ENCODE measurements at places on chromosomes 4 and X. TPM values are rescaled to one million over a fixed set of nuclear protein-coding genes. Genes with fewer than 3 reads are reported as not detected.

- DNase-seq = no peak
- H3K27ac ChIP-seq = no peak overlapping the region
- no peaks in the 10 kb centered on the region for H3K27me3 ChIP-seq
- no peaks in the 10 kb centered on the region for H3K36me3 ChIP-seq
- no peak overlapping the region for H3K4me3 ChIP-seq
These were observed 310.7 kb downstream of the STK32B start for GRCh38 chr4:5361968-5362367.

DNA sequence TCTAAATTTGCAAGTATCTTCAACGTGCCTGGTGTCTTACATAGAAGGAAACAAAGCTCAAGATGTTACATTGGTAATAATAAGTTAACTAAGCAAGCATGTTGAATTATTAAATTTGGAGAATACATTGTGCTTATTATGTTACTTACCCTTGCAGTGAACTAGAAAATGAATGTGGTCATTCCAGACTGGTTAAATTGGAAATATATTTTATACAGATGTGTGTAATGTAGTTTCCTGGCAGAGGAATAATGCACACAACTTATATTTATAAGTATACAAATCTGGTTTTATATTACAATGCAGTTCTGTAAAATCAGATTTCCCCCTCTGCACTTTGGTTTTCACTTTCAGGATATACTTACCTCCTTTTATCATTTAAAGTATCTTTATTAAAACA lies 159.9 kb upstream of the SLIT2 start:
- H3K4me3 ChIP-seq = no peak overlapping the region
- peaks cover 5% of the 10 kb centered on the region for H3K27me3 ChIP-seq
- no peak for DNase-seq
- no peak overlapping the region for H3K27ac ChIP-seq
- H3K36me3 ChIP-seq = no peaks in the 10 kb centered on the region

F11 gene
- total RNA-seq = not detected

DGKK gene
- total RNA-seq = 3.5 TPM

IL21 gene
- total RNA-seq = not detected

DNA sequence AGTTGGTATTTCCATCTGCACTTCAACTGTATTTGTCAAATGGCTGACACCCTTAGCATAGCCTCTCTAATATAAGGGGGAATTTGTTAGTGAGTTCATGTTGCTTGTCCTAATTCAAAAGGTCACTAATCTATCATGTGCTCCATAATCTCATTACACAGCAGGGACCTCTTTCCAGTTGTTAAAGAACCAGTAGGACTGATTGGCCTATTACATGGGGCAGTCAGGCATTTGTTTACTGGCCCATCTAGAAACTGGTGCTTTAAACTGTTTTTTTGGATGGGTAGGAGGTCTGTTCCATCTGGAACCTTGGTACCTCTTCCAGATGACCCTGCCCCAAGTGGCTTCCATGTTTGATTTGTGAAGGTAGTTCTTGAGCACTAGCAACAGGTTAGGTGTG lies 11.4 kb downstream of the ANK2 start:
- peaks cover 25% of the 10 kb centered on the region for H3K4me1 ChIP-seq
- H3K4me3 ChIP-seq = peak overlapping the region; percentile 33
- no peak overlapping the region for H3K27ac ChIP-seq
- DNase-seq = peak; percentile 65
- no peaks in the 10 kb centered on the region for H3K27me3 ChIP-seq

- H3K36me3 ChIP-seq = no peaks in the 10 kb centered on the region
- peaks cover 3% of the 10 kb centered on the region for H3K4me1 ChIP-seq
These were observed 75.4 kb downstream of the TMEM131L start for GRCh38 chr4:153541456-153542096.

DNA sequence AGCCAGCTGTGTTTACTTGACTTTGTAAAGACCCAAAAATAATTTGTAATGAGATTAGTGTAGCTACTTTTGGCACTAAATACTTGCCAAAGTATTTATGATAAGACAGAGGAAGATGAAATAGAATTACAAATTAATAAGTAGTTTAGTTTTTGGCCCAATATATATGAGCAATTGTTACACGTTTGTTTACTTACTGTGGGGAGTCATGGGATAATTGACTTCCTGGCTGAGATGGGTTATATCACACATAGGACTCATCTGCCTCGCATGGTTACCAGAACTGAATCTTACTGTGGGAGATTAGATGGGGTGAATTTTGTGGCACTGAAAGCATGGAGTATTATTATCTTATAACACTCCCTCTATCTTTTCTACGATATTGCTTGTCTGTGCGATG lies 66.6 kb downstream of the INTS12 start:
- H3K36me3 ChIP-seq = no peaks in the 10 kb centered on the region
- no peaks in the 10 kb centered on the region for H3K27me3 ChIP-seq
- no peaks in the 10 kb centered on the region for H3K4me1 ChIP-seq
- H3K27ac ChIP-seq = no peak overlapping the region
- no peak for DNase-seq

DNA sequence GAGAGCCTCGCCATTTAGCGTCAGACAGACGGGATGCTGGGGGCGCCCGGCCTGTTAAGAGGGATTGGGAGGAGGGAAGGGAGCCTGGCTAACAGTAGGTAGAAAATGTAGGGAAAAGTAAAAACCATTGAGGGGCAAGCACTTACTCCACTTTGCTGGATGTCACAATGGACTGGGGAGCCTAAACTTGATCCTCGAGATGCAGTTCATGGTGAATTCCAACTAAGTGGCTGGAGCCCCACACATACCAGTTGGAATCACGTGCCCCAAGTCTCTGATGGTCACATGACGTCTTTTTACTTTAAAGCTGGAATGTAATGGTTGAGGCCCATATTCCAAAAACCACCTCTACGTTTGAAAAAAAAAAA lies 1.5 kb downstream of the PLS3 start:
- no peak for DNase-seq
- H3K36me3 ChIP-seq = no peaks in the 10 kb centered on the region
- H3K27me3 ChIP-seq = no peaks in the 10 kb centered on the region

DNA sequence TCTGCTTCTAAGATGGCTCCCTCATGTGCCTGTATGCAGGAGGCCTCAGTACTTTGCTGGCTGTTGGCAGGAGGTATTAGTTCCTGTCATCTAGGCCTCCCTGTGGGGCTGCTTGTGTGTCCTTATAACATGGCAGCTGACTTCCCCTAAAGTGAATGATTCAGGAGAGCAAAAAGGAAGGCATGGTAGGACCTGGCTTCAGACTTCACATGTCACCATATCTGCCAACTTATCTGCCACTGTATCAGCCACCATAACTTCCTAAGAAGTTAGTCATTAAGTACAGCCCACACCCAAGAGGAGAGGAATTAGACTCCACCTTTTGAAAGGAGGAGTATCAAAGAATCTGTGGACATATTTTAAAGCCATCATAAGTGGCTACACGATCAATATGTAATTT lies 122.5 kb downstream of the UCHL1 start:
- H3K36me3 ChIP-seq = no peaks in the 10 kb centered on the region
- peaks cover 29% of the 10 kb centered on the region for H3K27me3 ChIP-seq
- no peaks in the 10 kb centered on the region for H3K4me1 ChIP-seq
- H3K27ac ChIP-seq = no peak overlapping the region

ABCG2 gene
- total RNA-seq = 0.31 TPM

GRCh38 chrX:107565015-107565414 lies 63.3 kb upstream of the PRPS1 start:
- no peak overlapping the region for H3K4me3 ChIP-seq
- no peaks in the 10 kb centered on the region for H3K36me3 ChIP-seq
- H3K27ac ChIP-seq = no peak overlapping the region
- DNase-seq = no peak

BEX1 gene
- 144 TPM for total RNA-seq

DNA sequence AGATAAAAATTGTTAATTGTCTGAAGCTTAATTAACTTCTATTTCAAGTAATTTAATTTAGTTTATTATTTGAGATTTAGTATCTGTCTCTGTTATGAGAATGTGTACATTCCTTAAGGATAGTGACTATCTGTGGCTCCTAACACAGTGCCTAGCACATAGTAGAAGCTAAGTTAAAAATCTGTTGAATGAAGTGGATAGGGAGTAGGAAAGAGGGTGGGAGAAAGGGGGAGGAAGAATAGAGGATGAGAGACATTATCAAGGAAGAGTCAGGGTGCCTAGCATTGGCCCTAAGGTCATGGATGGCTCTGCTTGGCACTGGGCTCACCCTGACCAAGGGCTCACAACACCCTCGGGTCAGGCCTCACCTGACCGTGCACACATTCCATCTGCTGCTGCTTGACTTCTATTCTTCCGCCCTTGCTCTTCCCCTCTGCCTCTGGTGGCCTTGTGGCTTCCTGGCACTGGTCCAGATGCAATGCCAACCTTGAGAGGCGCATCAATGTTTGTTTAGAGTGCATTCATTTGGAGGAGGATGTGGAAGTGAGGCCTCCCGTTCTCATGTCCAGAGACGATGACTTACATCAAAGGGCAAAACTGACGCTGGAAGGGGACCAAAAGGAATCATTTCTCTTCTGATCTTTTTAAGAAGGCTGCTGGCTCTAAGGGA lies 42.3 kb downstream of the TRIM2 start:
- H3K27me3 ChIP-seq = no peaks in the 10 kb centered on the region
- peaks cover 28% of the 10 kb centered on the region for H3K4me1 ChIP-seq
- no peak overlapping the region for H3K4me3 ChIP-seq
- no peak for DNase-seq
- peaks cover 21% of the 10 kb centered on the region for H3K36me3 ChIP-seq

DNA sequence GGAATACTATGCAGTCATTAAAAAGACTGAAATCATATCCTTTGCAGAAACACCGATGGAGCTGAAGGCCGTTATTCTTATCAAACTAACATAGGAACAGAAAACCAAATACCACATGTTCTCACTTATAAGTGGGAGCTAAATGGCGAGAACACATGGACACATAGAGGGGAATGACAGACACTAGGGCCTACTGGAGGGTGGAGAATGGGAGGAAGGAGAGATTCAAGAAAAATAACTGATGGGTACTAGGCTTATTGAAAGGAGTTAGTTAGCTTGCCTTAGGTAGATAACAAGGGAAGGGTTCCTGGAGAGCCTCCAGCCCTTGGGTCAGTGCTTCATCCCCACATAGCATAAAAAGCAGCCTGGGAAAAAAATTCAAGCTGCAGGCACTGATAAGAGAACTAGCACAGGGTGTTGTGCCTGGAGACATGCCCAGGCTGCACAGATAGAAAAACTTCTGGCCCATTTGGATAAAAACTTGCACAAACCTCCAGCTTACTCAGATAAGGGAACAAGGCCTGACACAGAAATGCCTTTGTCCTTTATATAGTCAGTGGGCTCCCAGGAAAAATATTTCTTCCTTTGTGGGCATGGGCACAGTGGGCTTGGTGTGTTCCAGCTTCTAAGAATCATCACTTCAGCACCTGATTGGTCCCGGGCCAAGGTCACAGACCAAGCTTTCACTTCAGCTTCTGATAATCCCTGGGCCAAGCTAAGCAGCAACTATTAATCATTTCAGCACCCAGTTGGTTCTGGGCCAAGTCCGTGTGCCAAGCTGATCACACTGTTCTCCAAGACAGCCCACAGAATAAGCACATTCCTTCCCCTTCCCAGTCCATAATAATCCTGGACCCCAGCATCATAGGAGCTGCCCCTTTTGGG lies 23.1 kb upstream of the PWWP3B start:
- H3K4me3 ChIP-seq = no peak overlapping the region
- no peaks in the 10 kb centered on the region for H3K4me1 ChIP-seq
- H3K27me3 ChIP-seq = no peaks in the 10 kb centered on the region
- DNase-seq = no peak
- no peak overlapping the region for H3K27ac ChIP-seq

GRCh38 chr4:1880332-1880731 lies 9.1 kb downstream of the NSD2 start:
- H3K27me3 ChIP-seq = no peaks in the 10 kb centered on the region
- H3K4me1 ChIP-seq = no peaks in the 10 kb centered on the region
- H3K27ac ChIP-seq = peak overlapping the region; percentile 21
- peaks cover 7% of the 10 kb centered on the region for H3K36me3 ChIP-seq
- no peak overlapping the region for H3K4me3 ChIP-seq
- DNase-seq = no peak

- no peaks in the 10 kb centered on the region for H3K27me3 ChIP-seq
- no peak overlapping the region for H3K4me3 ChIP-seq
- no peak for DNase-seq
- H3K27ac ChIP-seq = no peak overlapping the region
These were observed 672.9 kb downstream of the ADGRL3 start for GRCh38 chr4:61872983-61873382.

DNA sequence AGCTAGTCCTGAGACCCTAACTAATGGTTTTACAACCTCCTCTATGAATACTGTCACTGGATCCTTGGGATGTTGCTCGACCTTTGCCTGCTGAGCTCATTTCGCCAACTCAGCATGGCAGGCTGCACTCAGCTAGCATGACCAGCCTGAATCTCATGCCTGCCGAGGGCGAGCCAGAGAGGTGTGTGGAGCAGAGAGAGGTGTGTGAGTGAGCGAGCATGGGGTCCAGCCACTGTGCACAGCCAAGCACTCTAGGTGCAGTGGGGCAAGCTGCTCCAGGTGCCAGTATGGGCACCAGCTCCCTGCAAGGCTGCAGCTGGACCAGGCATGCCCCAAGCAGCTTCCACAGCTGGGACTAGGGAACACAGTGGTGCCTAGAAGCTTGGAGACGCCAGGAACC lies 410.9 kb downstream of the PCDH10 start:
- H3K36me3 ChIP-seq = no peaks in the 10 kb centered on the region
- H3K27me3 ChIP-seq = no peaks in the 10 kb centered on the region
- no peak for DNase-seq
- H3K4me1 ChIP-seq = no peaks in the 10 kb centered on the region
- no peak overlapping the region for H3K4me3 ChIP-seq

CCDC120 gene
- 13.0 TPM for total RNA-seq

CXCL1 gene
- total RNA-seq = 0.86 TPM

GRCh38 chrX:90040807-90041206 lies 119.1 kb downstream of the TGIF2LX start:
- no peaks in the 10 kb centered on the region for H3K4me1 ChIP-seq
- no peaks in the 10 kb centered on the region for H3K36me3 ChIP-seq
- no peak for DNase-seq
- H3K27me3 ChIP-seq = no peaks in the 10 kb centered on the region
- H3K27ac ChIP-seq = no peak overlapping the region

MFSD8 gene
- 23.8 TPM for total RNA-seq

DNA sequence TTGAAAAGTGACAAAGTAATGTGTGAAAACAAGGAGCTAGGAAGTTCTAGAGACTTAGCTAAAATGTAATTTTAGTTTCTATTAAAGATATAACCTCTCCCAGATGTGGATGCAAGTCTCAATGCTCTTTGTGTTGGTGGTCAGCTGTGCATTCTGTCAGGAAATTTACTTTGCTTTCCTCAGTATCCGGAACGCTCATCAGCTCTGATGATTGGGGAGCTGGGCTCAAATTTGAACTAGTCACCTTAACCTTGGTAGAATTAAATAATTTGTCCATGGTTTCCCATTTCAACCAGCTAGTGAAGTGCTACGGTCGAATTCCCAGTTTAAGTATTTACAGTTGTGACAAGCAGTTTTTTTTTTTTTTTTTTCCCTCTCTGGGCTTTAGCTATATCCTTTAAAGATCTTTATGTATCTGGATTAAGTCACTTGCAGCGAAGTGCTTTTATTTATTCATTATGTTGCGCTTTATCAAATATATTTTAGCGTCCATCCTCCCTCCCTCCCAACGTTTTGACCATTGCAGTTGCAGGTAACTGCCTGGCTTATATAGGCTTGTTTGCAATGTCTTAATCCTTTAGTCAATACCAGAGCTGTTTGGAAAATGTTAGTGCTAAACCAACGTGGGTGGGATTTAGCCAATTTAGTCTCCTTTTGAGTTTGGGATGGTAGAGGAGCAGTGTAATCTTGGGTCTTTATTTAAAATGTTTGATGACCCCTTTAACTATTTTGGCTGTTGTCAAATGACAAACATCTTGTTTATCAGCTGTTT lies 2.1 kb downstream of the OGT start:
- H3K27me3 ChIP-seq = no peaks in the 10 kb centered on the region
- no peak for DNase-seq
- H3K4me1 ChIP-seq = no peaks in the 10 kb centered on the region
- peak overlapping the region; percentile 96 for H3K4me3 ChIP-seq
